ENCODE measurements at places on chromosomes 13 and 19.

- no peak for DNase-seq
Measured at GRCh38 chr13:88042489-88042888, 371.3 kb downstream of the SLITRK5 start.

GRCh38 chr19:12763100-12763499, 11.5 kb downstream of the BEST2 start:
- DNase-seq = no peak

- no peak for DNase-seq
Measured at GRCh38 chr13:28714651-28715050, 4.1 kb downstream of the SLC46A3 start.

GRCh38 chr13:64417581-64417980, 2812.6 kb downstream of the PCDH9 start:
- no peak for DNase-seq

DNA sequence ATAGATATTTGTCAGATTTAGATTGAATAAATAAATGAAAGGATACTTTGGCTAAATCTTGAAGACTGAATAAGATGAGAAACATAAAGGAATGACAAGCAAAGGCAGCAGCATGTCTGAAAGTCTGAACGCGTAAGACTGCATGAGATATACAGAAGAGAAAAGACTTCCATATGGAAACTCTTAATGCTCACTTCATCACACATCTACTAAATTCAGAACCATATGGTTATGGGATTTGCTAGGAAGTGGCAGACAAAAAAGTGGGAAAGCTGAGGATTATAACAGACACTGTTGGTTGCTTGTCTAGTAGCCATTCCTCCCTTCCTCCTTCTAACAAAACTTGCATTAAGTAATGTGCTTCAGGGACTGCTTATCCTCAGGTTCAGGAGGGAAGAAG, 446.7 kb downstream of the KCTD12 start:
- no peak for DNase-seq

- DNase-seq = no peak
Measured at GRCh38 chr13:51742031-51742430, 61.9 kb downstream of the DHRS12 start.

DNA sequence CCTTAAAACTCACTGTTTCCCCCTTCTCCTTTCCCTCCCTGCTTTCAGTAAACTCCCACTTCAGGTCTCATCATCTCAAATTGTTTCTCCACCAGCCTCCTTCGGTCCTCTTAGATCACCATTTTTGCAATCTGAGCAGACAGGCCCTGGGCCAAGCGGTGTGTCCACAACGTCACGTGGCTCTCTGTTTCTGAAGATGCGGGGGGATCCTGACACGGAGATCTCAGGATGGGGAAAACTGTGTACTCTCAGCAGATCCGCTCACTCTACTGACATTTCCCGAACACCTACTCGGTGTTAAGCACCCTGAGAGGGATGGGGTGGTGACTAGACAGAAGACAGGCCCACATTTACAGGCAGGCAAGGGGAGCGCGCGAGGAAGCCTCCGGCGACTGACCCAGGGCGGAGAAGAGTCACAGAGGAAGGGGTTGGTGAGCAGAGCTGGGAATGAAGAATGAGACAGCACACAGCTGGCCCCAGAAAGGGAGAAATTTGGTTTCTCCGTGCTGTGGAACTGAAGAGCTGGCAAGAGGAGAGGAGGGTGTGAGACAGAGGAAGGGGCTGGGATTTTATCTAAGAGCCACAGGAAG, 38.8 kb downstream of the SERP2 start:
- DNase-seq = no peak

GRCh38 chr13:103436057-103436654, 369.9 kb upstream of the SLC10A2 start:
- DNase-seq = no peak

DNA sequence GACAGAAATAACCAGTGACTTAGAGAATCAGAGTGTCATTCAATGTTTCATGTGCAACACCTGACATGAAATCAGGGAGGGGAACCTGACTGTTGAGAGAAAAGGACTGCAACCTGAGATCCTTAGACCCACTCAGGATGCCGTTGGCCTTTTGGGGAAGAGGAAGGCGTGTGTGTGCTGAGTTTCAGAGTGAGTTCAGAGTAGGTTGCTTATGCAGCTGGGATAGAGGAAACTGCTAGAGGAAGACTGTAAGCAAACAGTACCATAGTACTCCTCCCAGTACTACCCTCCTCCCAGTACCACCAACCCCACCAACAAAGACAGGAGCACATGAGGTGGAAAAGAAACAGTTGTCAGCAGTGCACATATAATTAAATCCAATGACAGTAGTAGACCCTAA, 63.7 kb downstream of the KL start:
- DNase-seq = no peak

- no peak for DNase-seq
Measured at GRCh38 chr13:41386211-41386610, 71.1 kb upstream of the RGCC start.

GRCh38 chr19:33580026-33580644, 41.6 kb upstream of the CHST8 start:
- DNase-seq = no peak

GRCh38 chr19:23285948-23286347, 35.8 kb upstream of the ZNF724 start:
- DNase-seq = no peak

GRCh38 chr13:39536274-39536673, 66.7 kb downstream of the LHFPL6 start:
- DNase-seq = no peak

DNA sequence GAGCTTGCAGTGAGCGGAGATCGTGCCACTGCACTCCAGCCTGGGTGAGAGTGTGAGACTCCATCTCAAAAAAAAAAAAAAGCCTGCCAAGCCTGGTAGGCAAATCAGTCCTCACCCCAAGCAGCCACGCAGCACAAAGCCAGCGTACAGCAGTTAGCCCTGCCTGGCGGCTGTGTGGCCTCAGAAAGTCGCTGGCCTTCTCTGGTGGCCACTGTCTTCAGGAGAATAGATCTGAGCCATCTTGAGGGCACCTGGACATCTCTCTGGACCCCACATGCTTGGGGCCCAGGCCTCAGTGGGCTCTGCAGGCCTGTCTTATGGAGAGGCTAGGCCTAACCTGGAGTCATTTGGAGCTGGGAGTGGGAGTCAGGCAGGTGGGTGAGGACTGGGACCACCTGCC, 23.0 kb downstream of the PIAS4 start:
- no peak for DNase-seq

DNA sequence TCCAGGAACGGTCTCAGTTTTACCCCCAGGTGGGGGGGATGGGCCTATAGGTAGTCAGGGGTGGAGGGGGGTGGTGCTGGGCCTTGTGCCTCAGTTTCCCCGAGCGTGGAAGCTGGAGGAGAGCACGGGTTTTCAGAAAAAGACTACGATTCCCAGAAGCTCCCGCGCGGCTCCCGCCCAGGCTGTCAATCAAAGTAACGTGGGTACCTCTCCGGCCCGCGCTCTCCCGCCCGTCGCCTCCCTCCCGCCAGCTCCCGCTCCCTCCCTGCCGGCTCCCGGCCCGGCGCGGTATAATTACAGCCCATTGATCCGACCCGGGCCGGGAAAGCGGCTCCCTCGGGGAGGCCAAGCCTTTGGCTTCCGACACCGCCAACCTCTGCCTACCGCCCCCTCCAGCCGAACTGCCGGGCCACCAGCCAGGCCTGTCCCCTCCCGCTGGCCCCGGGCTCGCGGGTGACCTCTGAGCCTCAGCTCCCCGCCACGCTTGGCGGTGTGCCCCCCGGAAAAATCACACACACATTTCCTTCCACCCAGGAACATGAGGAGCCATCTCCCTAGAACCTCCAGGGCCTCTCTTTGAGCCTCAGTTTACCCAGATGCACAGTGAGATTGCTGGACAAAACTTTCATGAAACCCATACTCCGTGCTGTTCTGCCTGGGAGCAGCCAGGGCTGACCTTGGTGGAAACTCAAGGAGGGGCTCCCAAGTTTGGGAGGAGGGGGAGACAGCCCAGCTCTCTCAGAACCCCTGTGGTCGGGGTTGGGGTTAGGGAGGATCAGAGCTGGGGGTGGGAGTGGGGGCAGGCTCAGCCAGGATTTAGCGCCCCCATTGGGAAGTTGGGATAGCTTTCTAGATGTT, 7.3 kb upstream of the TLE2 start:
- peak; percentile 55 for DNase-seq

GRCh38 chr13:83881917-83882605, at the start of gene SLITRK1:
Gene SLITRK1 (minus strand): TSS chr13:83882474. CDS start chr13:83881507, 967 bp downstream.
- DNase-seq = no peak

DNA sequence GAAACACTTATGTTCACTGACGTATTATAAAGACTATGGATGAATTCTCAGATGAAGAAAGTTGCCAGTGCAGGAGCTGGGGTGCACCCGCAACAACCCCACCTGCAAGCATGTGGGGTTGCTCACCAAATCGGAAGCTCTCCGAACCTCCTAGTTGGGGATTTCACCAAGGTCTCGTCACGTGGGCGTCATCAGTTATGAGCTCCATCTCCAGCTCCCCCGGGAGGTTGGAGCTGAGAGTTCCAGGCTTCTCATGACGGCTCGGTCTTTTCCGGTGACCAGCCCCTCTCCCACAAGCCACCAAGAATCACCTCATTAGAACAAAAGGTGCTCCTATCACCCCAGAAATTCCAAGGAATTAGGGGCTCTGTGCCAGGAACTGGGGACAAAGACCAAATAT, 46.1 kb upstream of the TUBGCP3 start:
- no peak for DNase-seq

DNA sequence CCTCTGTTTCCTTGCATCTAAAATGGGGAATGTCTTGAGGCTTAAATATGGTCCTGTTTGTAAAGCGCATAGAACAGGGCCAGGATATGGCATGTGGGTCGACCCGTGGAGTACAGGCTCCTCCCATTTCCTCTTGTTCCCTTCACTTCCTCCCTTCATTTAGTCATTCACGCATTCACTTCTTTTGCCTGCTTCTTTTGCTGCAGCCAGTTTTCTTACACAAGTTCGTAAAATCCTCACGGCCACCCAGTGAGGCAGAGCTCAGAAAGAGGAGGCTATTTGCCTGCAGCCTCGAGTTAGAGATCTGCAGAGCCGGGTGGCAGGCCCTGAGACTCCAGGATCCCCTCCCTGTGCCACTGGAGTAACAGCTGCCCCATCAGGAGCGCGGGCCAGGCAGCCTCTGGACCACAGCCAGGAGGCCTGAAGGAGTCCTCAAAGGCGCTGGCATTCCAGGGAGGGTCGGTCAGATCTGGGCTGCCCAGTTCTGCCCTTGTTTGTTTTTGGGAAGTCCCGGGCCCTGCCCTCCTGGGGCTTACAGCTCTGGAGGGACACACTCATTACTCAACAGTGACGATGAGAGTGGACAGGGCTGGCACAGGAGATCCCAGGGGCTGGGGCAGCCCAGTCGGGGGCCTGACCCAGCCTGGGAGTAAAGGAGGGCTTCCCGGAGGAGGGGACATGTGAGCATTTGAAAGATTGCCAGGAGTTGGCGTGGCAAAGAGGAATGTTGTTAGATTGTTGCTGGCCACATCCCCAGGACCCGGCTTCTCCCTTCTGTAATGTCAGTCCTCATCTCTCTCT, 4.6 kb downstream of the PPP5C start:
- DNase-seq = no peak

- DNase-seq = no peak
Measured at GRCh38 chr19:31955884-31956283, 389.5 kb upstream of the ZNF507 start.

DNA sequence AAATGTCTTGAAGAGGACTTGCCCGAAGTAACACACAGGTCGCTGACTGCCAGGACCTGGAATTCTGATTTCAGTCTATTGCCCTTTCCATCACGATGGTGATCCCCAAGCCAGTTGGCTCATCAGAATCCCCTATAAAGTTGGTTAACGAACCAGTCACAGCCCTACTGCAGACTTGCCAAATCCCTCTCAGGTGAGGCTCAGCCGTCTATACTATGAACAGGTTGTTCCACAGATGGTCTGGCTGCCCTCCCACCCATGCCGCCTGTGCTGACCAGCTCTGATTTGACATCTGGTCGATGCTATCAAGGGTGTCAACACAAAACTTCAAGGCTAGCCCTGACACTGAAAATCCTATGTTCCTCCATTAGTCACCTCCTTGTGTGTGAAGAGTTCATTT, 90.0 kb downstream of the RNASEH2B start:
- DNase-seq = no peak

GRCh38 chr13:83340170-83340569, 542.1 kb downstream of the SLITRK1 start:
- DNase-seq = no peak

GRCh38 chr19:56972291-56972841, 131.8 kb upstream of the PEG3 start:
- DNase-seq = no peak

GRCh38 chr13:106132216-106132615, 403.2 kb downstream of the EFNB2 start:
- no peak for DNase-seq

DNA sequence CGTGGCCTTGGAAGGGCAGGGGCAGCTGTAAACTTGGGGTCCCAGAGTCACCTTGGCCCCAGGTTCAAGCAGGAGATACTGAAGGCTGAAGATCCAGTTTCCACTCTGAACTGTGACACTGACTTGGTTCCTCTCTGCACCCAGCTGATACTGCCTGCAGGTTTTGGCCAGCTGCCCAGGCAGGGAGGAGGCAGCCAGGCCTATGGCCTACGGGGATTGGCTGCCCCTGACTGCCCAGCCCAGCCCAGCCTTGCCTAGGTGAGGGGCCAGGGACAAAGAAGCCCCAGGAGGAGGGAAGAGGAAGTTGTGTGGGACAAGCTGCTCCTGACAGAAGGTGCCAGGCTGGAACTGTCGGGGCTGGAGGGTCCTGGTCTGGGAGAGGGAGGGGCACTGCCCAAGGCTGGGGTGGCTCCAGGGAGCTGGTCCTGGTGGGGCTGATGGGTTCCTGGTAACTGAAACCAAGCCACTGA, 51.7 kb upstream of the CYP4F8 start:
- DNase-seq = no peak

DNA sequence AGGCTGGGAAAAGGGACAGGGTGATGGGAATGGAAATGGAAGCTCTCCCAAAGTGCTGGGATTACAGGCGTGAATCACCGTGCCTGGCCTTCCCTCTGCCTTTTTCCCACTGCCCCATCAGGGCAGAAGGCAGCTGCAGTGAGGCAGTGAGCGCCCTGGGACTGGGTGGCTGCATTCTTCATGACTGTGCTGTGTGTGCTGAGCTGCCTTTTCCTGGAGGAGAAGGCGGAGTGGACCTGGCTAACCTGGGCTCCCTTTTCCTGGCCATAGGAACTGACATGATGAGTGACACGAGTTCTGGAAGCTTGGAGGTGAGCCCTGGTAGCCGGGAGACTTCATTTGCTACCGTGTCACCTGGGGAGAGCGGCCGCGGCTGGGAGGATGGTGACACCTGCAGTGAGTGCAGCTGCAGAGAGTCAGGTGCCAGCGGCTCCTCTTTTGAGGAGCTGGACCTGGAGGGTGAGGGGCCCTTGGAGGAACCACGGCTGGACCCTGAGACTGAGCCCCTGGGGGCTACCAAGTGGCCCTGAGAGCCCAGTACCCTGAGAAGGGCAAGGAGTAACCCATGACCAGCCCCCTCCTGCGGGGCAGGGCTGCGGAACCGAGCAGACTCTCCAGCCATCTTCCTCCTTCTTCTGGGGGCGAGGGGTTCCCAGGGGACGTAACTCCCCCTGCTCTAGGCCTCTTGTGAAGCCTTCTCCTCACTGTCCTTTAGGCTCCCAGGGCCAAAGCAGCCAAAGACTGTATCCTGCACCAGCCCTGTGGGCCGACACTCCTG, 26.3 kb upstream of the ZNF492 start:
- DNase-seq = no peak
